ENCODE measurements at places on chromosomes 5 and 9.
A peak's percentile ranks its signal among the peaks of the same experiment; 100 is the strongest.

DNA sequence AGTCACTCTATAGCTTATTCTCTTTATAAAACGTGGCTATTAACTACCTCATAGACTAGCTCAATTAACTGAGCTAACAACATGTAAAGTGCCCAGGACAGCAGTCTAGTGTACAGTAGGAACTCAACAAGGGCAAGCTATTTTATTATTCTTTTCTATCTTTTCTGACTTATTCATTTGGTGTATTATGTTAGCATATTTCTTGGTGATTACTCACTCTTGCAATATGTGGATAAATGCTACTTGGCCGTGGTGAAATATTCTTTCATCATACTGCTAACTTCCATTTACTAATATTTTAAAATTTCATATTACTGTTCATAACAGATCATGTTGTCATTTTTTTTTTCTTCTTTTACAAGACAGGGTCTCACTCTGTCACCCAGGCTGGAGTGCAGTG lies 4.9 kb downstream of the SLC25A51 start:
- DNase-seq: no peak

- DNase-seq: no peak
Measured at GRCh38 chr9:130193103-130193502, 20.9 kb downstream of the NCS1 start.

DNA sequence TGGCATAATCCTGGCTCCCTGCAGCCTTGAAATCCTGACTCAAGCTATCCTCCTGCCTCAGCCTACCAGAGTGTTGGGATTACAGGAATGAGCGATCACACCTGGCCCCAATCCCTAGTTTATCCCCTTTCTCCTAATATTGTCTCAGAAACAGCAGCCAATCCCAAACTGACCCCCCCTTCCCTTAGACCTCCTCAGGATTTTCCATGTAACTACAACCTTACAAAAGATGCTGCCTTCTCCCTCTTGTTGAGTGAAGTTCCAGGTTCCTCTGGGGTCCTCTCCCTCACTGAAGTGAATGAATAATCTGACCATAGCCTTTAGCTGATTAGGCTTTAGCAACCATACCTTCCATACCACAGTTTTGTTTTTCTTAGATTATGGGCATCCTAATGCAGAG lies 25.9 kb upstream of the MSANTD3 start:
- DNase-seq: no peak

DNA sequence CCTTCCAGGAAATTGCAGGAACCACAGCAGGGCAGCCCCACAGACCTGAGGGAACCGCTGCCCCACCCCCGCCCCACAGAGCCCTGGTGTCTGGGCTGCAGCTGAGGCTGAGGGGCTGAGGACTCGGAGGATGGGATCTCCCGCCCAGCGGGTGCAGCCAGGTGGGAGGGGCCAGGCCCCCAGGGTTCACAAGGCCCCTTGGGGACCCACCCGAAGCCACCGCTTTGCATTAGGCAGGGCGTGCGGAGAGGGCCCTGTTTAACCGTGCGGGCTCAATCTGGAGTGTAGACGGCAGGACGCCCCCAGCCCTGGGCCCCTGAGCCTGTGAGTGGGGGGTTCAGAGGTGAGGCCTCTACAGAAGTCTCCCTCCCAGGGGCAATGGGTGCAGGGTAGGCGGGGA lies 10.8 kb downstream of the NOTCH1 start:
- no peak for DNase-seq

GRCh38 chr5:600886-601541 lies 11.1 kb upstream of the CEP72 start:
- DNase-seq: no peak

DNA sequence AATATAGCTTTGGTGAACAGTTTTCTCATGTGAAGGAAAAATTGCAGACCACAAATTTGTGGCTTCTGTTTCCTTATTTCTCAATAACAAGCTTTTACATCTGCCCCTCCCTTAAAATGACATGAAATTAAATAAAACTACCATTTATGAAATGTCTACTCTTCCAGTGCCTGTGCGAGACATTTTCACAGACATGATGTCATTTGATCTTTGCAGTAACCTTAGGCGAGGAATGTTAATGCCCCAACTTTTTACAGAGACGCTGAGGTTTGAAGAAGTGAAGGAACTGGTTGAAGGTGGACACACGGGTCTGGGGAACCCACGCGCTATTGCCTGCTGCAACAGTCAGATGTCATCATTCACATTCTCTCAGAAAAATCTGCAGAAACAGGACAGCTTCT lies 61.5 kb downstream of the OSTF1 start:
- no peak for DNase-seq

DNA sequence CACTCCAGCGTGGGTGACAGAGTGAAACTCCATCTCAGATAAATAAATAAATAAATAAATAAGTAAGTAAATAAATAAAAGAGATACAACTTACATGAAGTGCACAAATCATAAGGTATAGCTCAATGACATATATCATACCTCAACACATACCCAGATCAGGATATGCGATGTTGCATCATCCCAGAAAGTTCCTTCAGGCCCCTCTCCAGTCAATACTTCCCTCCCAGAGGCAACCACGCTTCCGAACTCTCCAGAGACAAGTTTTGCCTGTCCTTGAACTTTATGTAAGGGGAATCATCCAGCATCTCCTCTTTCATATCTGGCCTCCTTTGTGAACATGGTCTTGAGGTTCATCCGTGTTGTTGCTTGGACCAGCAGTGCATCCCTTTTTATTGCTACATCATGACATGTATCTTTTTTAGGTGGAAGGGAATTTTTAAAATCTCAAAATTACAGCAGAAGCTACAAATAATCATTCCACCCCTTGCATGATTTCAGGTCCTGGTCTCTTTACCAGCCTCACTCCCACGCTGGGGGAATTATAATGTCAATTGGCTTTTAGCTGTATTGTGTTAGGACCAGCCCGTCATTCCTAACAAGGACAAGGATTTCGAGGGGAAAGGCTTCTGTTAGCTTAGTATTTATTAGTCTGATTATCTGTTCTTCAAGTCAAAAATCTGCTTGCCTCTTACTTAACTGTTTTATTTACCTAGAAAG lies 32.9 kb upstream of the AOPEP start:
- DNase-seq: no peak

DNA sequence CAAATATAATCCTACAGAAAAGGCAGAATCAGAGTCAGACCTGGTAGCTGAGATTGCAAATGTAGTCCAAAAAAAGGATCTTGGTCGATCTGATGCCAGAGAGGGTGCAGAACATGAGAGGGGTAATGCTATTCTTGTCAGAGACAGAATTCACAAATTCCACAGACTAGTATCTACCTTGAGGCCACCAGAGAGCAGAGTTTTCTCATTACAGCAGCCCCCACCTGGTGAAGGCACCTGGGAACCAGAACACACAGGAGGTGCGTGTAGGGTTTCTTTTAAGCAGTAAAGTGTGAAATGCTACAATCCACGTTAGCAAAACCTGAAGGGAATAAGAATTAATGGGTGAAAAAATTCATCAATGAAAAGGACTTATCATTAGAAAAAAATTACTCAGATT lies 145.8 kb downstream of the GIN1 start:
- no peak for DNase-seq

DNA sequence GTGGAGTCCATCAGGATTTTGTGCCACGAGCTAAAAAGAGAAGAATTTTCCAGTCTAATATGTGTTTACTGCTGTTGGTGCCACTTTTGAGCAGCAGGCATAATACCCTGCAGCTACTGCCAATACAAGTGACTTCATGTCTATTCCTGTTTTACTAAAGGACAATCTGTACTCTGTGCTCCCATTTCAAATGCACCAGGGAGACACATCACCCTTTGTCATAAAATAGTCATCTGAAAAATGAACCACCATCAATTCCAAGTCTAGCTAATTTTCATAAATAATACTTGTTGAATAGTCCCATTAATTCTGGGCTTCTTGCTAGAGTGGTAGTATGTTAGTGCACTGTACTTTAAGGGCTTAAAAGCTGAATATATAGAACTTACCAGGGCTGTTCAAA lies 8.9 kb upstream of the PKD2L2 start:
- DNase-seq: no peak

- no peak for DNase-seq
Measured at GRCh38 chr9:84255696-84256095, 84.9 kb downstream of the SLC28A3 start.

- DNase-seq: no peak
Measured at GRCh38 chr5:132505641-132506040, 15.1 kb upstream of the IRF1 start.

DNA sequence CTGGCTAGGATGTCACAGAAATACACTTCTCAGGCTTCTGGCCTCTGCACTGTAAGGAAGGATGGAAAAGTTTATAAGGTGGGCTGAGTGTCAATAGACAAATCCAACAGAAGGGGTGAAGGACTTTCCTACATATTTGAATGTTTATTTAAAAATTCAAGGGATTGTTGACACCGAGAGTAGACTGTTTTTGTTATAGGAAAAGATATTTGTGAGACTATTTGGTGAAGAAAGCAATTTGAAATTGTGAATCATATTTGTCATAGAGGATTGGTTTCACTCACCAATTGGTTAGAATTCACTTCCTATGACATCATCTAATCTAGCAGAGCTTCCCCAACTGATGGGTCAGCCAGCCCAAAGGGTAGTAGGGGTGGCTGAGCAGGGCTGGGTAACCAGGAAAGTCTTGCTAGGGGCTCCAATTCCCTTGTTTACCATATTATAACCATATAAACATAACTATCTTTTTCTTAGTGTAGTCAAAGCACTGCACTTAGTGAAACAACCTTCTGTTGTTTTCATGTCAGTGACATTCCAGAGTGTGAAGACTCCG lies 14.9 kb upstream of the MEGF10 start:
- DNase-seq: no peak

DNA sequence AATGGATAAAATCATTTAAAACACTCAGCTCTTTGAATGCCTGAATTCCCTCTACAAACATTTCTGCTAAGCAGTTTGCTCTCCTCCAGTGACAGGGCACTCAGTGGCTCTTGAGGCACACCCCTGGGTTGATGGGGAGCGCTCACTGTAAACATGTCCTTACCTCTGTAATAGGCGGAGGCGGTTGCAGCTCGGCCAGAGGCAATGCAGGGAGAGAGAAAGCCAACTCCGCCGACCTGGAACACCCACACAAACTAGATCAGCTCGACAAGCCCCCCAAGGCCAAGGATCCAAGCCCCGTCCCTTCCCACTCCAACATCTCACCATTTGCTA lies 329 bp downstream of the CDC23 start:
- peak; percentile 3 for DNase-seq

DNA sequence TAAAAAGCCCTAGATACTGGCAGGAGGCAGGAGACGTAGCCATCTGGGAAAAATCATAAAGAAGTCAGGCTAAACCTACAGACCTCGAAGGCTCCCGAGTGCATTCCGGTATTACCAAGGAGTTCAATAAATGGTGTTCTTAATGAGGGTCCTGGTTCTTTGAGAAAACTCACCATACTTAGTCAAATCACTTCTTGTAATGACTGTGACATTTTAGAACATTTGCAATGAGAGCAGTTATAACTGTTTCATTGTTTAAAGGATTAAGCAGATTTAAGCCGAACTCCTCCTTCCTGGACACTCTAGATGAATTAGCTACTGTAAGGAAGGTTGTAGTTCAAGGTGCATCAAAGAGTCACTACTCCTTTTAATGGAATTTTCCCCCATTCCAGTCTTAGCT lies 67.8 kb downstream of the EFNA5 start:
- no peak for DNase-seq

- DNase-seq: no peak
Measured at GRCh38 chr5:926417-927171, 33.9 kb downstream of the TRIP13 start.

DNA sequence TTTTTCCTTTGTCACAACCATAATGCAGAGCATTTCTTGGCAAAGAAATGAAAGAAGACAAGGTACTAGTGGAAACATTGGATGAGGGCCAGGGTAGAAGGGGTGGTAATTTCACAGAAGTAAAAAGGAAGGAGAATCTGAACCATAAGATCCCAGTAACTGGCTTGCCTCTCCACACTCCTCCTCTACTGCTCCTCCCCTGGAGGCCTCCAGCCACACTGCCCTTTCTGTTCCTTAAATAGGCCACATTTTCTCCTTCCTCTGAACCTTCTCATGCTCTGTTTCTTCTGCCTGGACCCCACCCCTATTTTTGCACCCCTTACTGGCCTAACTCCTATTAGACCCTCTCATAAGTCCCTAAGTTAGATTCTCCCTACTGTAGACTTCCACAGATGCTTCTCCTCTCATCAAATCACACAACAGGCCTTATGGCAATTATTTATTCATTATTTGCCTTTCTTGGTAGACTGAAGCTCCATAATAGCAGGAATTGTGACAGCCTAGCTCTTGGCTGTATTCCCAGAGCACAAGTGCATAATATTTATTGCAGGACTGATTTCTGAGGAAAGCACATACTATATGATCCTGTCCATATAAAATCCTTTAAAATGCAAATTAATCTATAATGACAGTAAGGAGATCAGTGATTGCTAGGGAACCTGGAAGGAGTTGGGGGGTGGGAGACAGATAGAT lies 31.3 kb upstream of the GRIA1 start:
- no peak for DNase-seq

DNA sequence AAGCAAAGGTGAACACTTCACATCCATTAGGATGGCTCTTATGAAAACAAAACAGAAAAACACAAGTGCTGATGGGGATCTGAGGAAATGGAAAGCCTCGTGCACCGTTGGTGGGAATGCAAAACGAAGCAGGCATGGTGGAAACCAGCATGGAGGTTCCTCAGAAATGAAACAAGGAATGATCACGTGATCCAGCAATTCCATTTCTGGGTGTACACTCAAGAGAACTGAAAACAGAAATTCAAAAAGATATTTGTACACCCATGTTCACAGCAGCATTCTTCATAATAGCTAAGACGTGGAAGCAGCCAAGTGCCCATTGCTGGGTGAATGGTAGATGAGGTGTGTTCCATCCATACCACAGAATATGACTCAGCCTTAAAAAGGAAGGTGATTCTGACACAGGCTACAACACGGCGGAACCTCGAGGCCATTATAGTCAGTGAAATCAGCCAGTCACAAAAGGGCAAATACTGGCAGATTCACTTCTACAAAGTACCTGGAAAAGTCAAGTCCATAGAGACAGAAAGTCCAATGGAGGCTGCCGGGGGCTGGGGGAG lies 87.2 kb upstream of the RAPGEF1 start:
- DNase-seq: no peak

DNA sequence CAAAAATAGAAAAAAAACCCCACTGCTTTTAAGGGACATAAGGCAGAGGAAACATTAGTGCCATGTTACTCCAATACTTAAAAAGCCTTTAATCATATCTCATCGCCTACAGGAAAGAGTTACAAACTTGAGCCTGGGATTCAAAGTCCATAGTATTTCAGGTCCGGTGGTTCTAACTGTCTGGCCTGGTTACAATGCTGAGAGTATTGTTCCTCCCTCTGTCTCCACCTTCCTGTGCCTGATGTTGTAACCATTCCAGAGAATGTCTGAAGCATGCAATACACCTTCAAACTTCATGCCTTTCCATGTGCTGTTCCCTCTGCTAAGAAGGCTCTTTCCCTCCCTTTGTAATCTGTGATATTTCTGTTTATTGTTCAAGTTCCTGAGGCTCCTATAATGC lies 41.6 kb upstream of the SLC36A2 start:
- no peak for DNase-seq

DNA sequence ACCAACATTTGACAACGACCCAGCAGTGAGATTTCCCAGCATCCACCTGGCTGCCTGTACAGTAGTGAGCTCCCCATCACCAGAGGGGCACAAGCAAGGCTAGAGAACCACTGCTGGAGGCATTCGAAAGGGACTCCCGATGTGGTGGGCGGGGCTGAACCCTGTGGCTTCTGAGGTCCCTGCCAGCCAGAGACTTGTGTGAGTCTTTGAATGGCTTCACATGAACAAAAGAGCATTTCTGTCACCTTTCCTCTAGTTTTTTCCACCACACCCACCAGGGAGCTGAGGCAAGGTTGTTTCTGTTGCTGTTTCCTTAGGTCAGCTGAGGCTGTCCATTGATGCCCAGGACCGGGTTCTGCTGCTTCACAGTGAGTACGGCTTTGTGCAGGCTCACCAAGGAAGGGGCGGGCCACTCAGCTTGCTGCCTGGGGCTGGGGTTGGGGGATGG lies 15.7 kb downstream of the RGS3 start:
- DNase-seq: no peak
